ENCODE measurements at places on chromosomes 12 and 14.
A peak's percentile ranks its signal among the peaks of the same experiment; 100 is the strongest.

DNA sequence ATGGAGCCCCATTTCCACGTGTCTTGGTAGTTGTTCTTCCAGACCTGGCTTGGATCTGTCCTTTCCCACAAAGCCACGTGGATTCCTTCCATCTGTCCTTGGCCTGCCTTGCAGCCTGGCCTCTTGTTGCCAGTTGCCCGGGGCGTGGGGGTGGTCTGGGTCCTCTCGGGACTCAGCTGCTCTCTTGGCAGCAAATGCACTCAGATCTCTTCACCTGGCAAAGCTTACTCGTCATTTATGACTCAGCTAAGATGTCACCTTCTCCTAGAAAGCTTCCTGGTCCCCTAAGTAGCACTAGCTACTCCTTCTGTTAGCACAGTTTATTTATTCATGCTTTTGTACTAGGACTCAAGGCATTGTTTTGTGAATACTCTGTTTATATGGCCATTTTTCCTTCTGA, 13.6 kb downstream of the PLEKHG3 start:
- DNase-seq: no peak

DNA sequence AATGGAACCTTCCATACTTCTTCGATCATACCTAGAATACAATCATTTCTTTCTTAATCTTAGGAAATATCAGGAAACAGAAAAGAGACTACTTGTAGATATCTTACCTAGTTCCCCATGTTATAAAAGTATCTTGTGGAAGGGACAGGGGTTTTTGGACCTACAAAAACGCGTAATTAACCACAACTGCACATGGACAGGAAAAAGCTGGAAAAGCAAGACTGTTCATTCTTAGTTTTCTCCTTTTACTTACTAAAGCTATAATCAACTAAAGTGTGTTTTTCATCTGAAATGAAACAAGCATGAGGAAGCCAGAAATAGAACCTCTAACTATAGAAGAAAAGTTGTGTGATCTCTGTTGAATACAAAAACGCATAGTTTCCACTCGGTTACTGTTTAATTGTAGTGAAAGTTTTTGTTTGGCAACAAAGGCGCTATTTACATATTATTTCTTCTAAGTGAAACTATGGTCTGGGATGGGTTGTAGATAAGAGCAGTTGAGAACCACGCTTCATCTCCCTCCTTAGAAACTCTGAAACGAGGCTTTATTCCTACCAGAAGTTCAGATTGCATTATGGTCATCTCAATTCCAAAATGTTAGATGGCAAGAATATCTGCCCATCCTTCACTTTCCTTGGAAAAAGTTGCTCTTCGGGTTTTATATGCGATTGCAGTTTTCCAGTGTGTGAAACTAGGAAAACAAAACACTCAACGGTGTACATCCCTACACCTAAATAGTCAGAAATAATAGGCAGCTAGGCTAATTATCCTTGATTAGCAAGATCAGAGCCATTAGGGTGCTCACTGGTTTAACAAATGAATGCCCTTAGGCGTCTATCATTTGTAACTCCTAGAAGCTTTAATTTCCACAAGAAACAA, 1.1 kb downstream of the BCAT1 start:
- DNase-seq: no peak

GRCh38 chr12:106088811-106089485, 49.8 kb downstream of the NUAK1 start:
- DNase-seq: no peak

DNA sequence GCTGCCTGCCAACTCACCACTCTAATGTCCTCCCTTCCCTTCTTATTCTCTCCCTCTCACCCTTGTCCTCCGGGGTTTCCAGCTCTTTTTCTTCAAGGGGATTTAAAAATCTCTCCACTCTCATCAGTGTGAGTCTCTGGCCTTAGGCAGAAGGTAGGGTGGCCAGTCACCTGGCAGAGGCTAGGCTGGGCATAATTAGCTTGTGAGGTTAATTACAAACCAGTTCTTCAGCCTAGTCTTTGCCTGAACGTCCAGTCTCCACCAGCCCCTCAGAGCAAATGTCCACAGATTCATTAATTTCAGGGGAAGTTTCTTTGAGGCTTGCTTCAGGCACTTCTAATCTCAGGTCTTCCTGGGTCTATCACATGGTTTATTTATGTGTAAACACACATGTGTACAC, 6.7 kb downstream of the KRT7 start:
- DNase-seq: no peak

DNA sequence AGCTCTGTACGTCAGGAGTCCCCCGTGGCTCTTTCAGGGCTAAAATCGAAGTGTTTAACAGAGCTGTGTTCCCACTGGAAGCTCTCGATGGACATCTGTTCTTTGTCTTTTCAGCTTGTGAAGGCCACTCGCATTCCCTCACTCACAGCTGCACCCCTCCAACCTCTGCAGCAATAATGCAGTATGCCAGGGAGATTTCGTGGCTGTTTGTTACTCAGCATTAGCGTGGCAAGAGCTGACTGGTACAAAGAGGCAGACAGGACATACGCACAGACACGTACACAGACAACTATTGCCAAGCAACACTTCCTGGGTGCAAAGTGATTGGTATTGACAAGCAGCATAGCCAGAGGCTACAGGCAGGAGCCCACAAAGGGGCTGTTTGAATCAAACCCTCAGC, 11.8 kb upstream of the FBXO21 start:
- DNase-seq: no peak

DNA sequence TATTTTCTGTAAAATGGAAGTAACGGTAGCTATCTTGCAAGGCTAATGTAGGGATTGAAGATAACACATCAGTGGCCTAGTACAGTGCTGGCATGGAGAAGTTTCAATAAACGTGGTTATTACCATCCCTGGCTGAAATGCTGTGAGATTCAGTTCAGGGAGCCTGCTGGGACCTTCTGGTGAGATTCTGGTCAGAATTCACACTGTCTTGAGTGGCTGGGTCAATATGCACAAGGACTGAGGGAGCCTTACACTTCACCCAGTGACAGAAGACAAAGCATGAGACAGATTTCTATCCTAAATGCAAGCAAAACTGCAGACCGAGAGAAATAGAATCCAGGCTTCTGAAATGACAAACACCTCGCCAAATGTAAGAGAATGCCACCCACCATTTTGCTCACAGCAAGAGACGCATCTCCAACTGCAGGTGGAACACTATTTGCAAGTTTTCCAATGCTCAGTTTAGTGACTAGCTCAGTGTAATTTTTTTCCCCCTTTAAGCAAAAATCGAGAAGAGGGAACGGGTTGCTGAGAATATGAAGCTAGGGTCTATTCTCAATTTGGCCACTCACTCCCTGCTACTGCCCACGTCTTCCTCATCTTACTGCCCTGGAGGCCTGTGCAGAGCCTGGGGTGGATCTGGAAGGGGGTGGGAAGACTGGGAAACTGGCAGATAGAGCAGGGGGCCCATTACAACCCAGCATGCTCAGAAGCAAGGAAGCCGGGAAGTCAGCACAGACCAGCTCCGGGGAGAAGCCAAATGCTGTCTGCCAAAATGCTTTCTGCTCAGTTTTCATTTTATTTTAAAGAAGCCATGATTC, 201.3 kb downstream of the TTC7B start:
- no peak for DNase-seq

DNA sequence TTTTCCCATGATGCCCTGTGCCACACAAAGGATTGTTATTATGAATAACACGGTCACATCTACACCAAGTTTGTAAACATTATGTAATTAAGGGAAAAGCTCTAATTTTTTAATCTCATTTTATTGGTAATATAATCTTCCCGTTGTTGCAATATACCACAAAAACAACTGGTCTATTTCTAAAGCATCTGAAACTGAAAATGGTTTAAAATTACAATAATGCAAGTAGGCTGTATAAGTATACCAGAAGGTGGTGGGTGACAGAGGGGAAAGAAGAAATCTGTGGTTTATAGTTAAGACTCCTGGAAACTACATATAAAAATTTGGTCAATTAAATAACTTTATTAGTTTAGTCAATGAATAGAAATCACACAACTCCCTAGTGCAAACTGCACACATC, 5.2 kb downstream of the DDHD1 start:
- DNase-seq: no peak

- no peak for DNase-seq
Observed at GRCh38 chr14:63288853-63289252, 29.9 kb downstream of the GPHB5 start.

- DNase-seq: peak; percentile 3
Observed at GRCh38 chr12:85424581-85425348, 144.7 kb downstream of the ALX1 start.

DNA sequence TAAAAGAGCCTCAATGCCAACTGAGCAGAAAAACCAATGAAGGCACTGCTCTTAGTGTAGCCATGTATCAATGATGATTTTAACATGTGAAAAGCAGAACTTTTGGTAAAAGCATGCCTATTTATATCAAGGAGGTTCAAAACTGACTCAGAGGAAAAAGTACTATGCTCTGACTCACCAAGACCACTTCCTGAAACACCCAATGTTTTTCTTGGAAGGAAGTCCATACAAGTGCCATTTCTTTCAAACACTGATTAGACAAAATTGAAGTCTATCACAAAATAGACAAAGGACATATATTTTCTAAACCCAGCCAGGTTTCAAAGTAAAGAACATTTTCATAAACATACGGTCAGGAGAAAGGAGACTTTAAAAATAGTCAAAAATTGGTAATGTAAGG, 88.6 kb downstream of the EPS8 start:
- peak; percentile 17 for DNase-seq

- no peak for DNase-seq
Observed at GRCh38 chr14:91366749-91367148, 50.9 kb downstream of the CCDC88C start.

DNA sequence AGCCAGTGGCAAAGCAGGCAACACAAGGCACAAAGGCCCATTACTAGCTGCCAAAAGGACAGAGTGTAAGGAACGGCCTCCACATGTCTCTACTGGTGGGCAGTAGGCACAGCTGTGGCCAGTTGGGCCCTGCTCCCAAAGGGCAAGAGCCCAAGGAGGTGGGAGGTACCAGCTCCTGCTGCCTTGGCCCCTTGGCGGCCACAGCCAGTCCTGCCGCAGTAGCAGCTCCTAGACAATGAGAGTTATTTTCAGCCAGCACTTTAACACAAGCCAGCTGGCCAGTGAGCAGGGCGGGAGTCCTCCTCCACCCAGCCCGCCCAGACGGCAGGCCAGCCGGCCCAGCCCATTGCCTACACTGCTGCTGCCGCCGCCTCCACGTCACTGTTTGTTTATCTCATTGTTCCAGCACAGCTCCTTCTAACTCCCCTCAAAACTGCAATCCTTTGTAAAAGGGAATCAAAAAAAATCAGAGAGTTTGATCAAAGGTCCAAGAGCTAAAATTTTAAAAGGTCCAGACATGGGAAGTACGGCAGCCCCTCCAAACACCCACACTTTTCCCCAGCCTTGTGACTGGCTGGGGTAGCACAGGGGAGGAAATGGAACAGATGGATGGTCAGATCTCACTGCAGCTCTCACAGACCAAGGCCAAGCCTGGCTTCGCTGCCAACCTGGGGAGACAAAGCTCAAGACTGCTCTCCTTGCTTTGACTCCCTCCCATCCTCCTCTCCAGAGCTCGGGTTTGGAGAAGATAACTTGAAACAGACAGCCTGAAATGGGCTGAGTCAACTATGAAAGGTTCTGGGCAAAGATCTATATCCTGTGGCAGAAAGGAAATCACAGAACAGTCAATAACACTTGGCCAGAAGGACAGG, 33.5 kb downstream of the FMNL3 start:
- no peak for DNase-seq

DNA sequence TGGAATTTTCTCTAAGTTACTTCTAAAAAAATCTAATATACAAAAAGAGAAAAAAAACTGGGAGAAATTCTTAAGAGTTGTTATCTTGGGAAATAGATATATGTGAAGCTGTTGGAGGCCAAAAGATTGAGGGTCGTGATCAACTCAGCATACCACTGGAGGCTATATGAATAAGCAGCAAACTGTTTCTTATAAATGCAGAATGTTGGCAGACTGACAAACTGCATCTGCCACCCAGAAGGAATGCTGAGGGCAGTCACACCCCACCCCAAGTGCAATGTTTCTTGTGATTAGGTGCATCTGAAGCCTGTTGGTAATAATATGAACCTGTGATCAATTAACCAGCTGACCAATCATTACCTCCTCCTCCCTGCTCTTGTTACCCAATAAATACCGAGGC, 818.6 kb upstream of the MGAT4C start:
- no peak for DNase-seq

DNA sequence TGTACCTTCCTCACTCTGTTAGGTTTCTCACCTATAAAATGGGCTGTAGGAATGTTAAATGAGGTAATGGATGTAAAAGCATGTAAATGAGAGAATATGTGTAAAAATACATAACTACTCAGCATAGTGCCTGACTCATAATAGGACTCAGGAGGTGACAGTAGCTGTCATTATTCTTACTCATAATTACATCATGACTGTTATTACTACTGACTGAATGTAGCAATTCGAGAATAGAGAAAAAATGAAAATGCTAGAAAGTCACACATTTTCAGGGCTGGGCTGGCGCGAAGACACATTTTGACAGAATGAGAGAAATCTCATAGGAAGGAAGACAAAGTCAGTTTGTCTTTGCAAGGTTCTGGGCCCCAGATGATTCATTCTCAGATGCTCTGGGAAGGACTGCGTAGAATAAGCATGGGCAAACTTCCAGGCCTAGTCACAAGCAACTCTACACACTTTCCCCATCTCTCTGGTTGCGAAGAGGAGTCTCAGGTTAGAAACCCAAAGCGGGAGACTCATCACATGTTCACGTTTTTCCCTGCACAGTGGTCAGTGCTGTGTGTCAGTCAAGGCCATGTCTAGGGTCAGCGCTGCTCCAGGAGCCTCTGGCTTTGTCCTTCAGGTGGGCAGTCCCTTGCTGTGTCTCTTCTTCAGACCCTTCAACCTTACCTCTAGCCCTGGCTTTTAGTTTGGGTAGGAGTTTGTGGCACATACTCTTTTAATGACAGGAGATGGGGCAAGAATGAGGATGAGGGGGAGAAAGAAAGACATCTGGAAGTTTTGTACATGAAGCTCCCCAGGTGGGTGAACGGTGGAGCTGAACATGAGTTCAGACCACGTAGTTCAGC, 8.4 kb downstream of the GPRC5A start:
- peak; percentile 61 for DNase-seq

DNA sequence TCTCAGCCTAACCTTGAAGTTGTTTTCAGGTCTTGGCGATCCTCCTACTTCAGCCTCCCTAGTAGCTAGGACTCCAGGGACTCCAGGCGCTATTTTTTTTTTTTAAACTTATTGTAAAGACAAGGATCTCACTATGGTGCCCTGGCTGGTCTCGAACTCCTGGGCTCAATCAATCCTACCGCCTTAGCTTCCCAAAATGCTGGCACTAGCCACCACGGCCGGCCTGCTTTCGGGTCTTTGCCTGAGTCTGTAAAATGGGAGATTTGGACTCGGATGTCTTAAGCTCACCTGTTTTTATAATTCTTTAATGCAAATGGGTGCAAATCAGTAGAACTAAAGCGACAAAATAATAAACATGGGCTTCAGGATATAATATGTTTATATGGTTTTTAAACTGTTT, 858 bp upstream of the SYT10 start:
- no peak for DNase-seq

- DNase-seq: no peak
Observed at GRCh38 chr12:22447223-22447622, 97.1 kb downstream of the C2CD5 start.

- no peak for DNase-seq
Observed at GRCh38 chr14:78752518-78753188, 582.5 kb downstream of the NRXN3 start.

GRCh38 chr14:53126731-53127130, 26.4 kb downstream of the DDHD1 start:
- DNase-seq: no peak
